ENCODE measurements at places on chromosomes 6 and 20.

DNA sequence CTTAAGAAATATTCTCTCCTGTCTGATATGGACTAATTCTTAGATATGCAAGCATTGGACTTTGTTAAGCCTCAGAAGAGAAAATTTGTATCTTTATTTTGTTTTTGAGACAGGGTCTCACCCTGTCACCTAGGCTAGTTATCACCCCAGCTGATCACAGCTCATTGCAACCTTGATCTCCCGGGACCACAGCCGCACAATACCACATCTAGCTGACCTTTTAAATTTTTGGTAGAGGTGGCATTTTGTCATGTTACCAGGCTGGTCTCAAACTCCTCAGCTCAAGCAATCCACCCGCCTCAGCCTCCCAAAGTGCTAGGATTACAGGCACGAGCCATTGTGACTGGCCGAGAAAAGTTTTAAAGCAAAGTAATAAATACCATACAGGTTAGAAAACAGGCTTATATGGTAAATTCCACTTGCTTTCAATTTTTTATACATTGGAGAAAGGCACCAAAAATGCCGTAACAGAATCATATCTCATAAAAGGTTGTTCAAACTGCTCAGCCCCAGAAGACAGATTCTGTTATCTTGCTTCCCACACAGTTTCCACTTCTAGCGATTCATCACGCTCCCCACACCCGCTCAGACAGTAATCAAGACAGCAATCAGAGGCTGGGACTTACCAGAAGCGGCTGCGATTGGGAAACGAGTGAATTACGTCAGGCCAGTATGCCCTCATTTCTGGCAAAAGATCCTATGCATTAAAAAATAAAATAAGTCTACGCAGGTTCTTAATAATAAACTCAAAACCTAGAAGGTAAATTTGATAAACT is 13.8 kb downstream of the RNASET2 start:
- peak; percentile 73 for DNase-seq

GRCh38 chr6:150813993-150814359 is 51.5 kb upstream of the MTHFD1L start:
- no peak for DNase-seq

DNA sequence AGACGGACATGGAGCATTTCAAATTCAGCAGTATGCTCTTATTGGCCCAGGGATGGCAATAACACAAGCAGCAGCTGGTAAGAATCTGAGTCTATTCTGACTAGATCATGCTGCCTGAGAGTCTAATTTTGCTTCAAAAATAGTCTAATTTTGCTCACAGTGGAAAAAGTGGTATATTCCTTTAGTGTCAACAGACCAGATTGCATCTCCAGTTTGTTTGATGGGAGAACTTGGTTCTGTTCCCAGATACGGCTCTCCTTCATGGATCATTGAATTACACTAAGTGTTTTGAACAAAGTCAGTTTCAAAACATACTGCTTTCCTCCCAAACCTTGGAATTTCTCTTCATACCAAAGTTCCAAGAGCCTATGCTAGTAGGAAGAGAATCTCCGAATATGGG is 586.1 kb downstream of the RNF144B start:
- no peak for DNase-seq

- no peak for DNase-seq
Measured at GRCh38 chr6:12288211-12288618, 1.9 kb upstream of the EDN1 start.

GRCh38 chr6:167748458-167749379 is 78.0 kb upstream of the AFDN start:
- DNase-seq: no peak

DNA sequence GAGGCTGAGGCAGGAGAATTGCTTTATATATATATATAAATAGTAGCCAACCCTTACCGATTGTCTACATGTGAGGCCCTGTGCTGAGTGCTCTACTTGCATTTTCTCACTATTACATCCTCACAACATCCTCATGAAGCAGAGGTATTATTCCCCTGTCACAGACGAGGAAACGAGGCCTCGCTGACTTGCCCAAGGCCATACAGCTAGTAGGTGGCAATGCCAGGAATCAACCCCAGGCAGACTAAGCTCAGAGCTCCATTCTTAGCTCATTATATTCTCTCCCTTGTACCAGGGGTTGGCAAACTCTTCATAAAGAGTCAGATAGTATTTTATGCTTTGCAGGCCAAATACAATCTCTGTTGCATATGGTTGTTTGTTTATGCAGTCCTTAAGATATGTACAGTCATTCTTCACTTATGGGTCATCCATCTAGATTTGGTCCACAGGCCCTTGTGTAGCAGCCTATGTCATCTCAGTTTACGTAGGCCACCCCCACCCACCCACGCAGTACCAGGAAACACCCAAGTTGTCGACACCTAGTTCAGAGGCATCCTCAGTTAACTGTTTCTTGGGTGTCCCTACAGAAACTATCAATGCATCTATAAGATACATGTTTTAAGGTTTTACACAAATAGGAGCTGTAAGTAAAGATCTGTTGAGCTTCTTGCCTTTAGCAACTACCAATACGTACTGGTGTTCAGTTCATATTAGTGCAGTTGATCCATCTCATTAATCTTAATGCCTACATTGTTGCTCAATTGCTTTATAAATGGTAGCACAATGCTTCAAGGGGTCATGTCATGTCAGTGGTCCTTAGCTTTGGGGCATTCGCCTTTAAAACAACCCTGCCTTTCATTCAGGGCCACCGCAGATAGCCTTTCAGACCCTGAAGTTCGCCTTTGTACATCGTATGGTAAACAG is 3.0 kb downstream of the CASS4 start:
- DNase-seq: peak; percentile 62

- DNase-seq: peak; percentile 78
Measured at GRCh38 chr6:5143634-5144311, 58.6 kb downstream of the PPP1R3G start.

DNA sequence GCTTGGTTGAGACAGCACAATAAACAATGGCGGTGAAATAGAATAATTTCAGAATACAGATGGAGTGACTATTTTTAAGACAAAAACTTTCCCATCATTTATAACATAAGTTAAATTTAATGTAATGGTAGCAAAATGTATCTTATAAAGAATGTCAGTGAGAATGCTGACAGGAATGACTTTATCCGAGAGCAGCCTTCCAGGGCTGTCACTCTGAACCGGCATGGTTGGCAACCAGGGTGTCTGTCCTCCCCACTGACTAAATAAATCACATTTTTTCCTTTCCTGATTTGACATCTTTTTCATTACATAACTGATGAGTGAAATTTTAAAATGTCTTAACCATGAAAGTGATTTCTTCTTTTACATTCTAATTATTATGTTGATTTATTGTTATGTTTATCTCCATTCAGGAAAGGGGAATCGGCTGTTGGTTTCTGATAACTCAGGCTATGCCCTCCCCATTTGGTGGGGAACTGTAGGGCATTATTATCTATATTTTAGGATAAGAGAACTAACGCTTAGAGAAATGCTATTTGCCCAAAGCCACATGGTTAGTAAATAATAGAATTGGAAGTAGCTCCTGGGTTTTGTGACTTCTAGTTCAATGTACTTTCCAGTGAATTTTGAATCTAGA is 109.2 kb upstream of the OGFRL1 start:
- DNase-seq: no peak

DNA sequence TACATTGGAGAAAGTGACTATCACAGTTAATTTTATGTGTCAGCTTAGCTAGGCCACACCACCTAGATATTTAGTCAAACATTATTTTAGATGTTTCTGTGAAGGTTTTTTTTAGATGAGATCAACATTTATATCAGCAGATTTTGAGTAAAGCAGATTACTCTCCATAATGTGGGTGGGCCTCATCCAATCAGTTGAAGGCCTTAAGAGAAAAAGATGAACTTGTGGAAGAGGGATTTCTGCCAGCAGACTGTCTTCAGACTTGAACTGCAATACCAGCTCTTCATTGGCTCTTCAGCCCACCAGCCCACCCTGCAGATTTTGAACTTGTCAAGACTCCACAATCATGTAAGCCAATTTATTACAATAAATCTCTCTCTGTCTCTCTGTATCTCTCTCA is 25.1 kb upstream of the FBXO30 start:
- DNase-seq: no peak

GRCh38 chr6:11096109-11096508 is 2.5 kb downstream of the SMIM13 start:
- peak; percentile 16 for DNase-seq

DNA sequence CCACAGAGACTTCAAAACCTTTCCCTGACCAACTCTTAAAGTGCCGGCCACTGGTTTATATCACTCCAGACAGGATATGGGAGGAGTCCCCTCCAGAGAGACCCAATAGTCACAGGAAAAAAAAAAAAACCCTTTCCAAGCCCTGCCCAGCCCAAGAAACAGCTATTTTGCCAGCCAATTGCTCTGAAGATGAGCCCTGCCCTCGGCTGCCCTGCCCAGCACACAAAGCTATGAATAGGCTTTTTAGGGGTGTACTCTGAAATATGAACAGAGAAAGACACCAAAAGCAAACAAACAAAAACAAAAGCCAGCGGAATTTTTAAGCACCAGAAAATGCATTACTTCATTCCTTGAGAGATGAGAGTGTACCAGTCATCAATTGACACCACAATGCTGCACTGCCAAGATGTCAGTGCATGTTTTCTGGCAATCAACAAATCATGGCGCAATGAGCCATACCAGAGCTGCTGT is 275.1 kb downstream of the C6orf118 start:
- DNase-seq: no peak

DNA sequence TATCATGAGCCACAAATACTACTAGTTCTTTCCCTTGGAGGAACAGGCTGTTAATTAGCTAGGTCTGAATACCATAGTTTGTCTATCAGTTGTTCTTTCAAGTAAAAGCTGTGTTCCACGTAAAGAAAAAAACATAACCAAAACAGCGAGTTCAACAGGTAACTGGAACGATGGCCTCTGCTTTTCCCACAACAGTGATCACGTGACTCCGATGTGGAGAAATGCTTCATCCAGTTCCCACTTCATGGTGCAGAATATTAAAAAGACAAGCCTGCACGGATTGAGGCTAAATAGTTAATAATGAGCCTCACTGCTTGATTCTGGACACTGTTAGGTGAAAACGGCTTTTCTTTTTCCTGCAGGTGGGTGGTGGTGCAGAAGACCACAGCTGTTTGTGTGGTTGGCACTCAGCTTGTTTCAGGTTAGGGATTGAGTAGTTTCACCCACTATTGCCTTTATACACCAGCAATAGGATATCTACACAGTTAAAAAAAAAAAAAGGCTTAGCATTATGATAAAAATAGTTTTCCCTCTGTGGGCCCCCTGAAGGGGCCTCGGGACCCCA is 88.1 kb downstream of the DACT2 start:
- DNase-seq: no peak

GRCh38 chr6:155108070-155108820 is 113.1 kb downstream of the TIAM2 start:
- no peak for DNase-seq

- no peak for DNase-seq
Measured at GRCh38 chr6:18883851-18884250, 496.7 kb downstream of the RNF144B start.
